ENCODE measurements at places on chromosomes 13 and 19. TPM values are rescaled to one million over a fixed set of nuclear protein-coding genes. Genes with fewer than 3 reads are reported as not detected.

The IZUMO2 gene
- total RNA-seq: not detected

The KDELR1 gene
- total RNA-seq: 73.2 TPM

The PNMA8B gene
- total RNA-seq: not detected

The CLEC17A gene
- total RNA-seq: not detected

The JAK3 gene
- total RNA-seq: 0.21 TPM

The F2RL3 gene
- 1.0 TPM for total RNA-seq

The OLFM4 gene
- total RNA-seq: not detected

The CDX2 gene
- not detected for total RNA-seq

The CALR3 gene
- total RNA-seq: not detected

The YJEFN3 gene
- 0.17 TPM for total RNA-seq

The FUT3 gene
- 0.67 TPM for total RNA-seq

The ZNF93 gene
- 2.8 TPM for total RNA-seq

The PSG1 gene
- total RNA-seq: 0.40 TPM

The LRRC8E gene
- 7.3 TPM for total RNA-seq
